ENCODE measurements at places on chromosomes 5 and 9.
A peak's percentile ranks its signal among the peaks of the same experiment; 100 is the strongest.

- no peak overlapping the region for H3K27ac ChIP-seq
- peaks cover 7% of the 10 kb centered on the region for H3K36me3 ChIP-seq
- H3K4me1 ChIP-seq: no peaks in the 10 kb centered on the region
- DNase-seq: no peak
Measured at GRCh38 chr5:64749385-64749784, 19.1 kb downstream of the SREK1IP1 start.

GRCh38 chr9:37511016-37512010 lies 25.6 kb downstream of the POLR1E start:
- H3K27me3 ChIP-seq: no peaks in the 10 kb centered on the region
- no peaks in the 10 kb centered on the region for H3K36me3 ChIP-seq
- no peak overlapping the region for H3K4me3 ChIP-seq
- no peaks in the 10 kb centered on the region for H3K4me1 ChIP-seq
- no peak for DNase-seq

DNA sequence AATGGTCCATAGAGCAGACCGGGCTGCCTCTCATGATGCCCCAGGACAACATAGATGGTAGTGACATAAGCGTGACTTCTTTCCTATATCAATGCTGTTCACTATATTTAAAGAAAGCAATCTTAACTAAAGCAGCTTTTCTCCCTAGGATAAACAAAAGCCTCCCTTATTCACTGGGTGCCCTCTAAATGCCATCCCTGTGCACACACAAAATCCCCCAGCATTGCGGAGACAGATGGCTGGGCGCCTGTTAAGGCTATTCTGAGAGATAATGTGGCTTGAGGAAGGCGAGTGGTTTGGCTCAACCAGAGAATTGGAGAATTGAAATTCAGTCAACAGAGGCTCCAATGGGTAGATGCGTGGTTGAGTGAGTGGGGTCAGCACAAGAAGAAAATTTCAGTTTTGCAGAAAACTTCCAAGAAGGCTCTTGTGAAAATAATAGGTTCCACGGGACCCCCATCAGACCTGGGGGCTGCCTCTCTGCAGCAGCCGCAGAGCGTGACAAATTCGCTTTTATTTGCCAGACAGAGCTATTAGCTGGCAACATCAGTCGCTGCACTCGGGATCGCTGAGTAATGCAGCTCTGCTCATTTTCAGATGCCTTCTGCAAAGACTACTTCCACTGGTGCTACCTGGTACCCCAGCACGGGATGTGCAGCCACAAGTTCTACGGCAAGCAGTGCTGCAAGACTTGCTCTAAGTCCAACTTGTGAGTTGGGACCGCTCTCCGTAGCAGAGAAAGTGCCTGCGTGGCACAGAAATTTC lies 103.9 kb upstream of the ICE1 start:
- no peaks in the 10 kb centered on the region for H3K27me3 ChIP-seq
- no peak for DNase-seq
- no peak overlapping the region for H3K27ac ChIP-seq

GRCh38 chr5:59553992-59554391 lies 339.5 kb downstream of the PDE4D start:
- no peak overlapping the region for H3K4me3 ChIP-seq
- no peak overlapping the region for H3K27ac ChIP-seq
- no peak for DNase-seq
- H3K36me3 ChIP-seq: no peaks in the 10 kb centered on the region
- H3K4me1 ChIP-seq: no peaks in the 10 kb centered on the region

DNA sequence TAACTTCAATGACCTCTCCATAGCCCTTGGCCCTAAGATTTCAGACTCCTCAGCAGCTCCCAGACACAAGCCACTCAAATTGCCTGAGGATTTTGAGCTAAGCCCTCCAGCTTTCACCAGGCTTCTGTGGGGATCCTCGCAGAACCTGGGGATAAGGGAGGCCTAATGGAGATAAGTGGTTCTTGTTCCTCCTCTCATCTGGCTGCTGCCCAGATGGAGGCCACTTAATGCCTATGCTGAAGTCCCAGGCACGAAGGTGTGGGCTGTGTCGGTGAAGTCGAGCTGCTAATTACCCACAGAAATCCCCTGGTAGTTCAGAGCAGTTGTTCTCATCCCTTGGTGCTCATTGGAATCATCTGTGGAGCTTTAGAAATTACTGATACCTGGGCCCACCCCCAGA lies 10.3 kb upstream of the FAT2 start:
- DNase-seq: no peak
- H3K27me3 ChIP-seq: no peaks in the 10 kb centered on the region
- H3K4me3 ChIP-seq: no peak overlapping the region
- no peaks in the 10 kb centered on the region for H3K4me1 ChIP-seq
- H3K36me3 ChIP-seq: no peaks in the 10 kb centered on the region
- H3K27ac ChIP-seq: no peak overlapping the region

GRCh38 chr5:169970339-169970738 lies 10.0 kb downstream of the INSYN2B start:
- no peak overlapping the region for H3K27ac ChIP-seq
- DNase-seq: no peak
- H3K36me3 ChIP-seq: no peaks in the 10 kb centered on the region
- no peaks in the 10 kb centered on the region for H3K4me1 ChIP-seq
- H3K27me3 ChIP-seq: no peaks in the 10 kb centered on the region

GRCh38 chr5:16841416-16841815 lies 94.7 kb downstream of the MYO10 start:
- H3K27ac ChIP-seq: no peak overlapping the region
- DNase-seq: no peak
- H3K4me3 ChIP-seq: no peak overlapping the region
- H3K36me3 ChIP-seq: no peaks in the 10 kb centered on the region

DNA sequence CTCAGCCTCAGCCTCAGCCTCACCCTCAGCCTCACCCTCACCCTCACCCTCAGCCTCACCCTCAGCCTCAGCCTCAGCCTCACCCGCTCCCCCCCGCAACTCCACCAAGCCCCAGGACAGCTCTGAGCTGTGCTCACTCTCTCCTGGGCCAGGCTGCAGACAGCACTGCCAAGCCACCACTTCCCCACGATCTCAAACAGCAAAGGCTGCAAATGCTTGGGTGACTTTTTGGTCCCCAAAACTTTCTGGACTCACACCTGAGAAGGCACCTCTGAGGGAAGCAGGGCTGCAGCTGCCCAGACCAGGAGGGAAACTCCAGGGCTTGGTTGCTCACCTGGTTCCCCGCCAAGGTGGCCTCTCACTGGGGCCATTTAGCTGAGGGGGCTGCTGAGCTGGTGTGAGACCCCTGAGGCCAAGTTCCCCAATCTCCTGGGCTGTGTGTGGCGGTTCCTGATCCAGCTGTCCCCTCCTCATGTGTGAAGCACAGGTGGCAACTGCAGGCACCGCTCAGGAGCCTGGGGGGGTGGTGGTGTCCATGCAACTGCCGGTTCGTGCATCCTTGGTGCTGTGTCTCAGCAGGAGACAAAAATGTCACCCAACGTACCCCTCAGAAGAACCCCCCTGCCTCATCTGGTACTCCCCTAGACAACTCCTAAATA lies 17.8 kb downstream of the MRPL36 start:
- H3K27me3 ChIP-seq: peaks cover 2% of the 10 kb centered on the region
- no peaks in the 10 kb centered on the region for H3K36me3 ChIP-seq
- no peaks in the 10 kb centered on the region for H3K4me1 ChIP-seq
- H3K27ac ChIP-seq: no peak overlapping the region
- no peak for DNase-seq

GRCh38 chr9:138068601-138069035 lies 191.0 kb downstream of the CACNA1B start:
- peaks cover 5% of the 10 kb centered on the region for H3K27me3 ChIP-seq
- no peak for DNase-seq
- no peaks in the 10 kb centered on the region for H3K36me3 ChIP-seq

- H3K4me3 ChIP-seq: no peak overlapping the region
- peak overlapping the region; percentile 15 for H3K27ac ChIP-seq
- H3K4me1 ChIP-seq: peaks cover 23% of the 10 kb centered on the region
- peaks cover 12% of the 10 kb centered on the region for H3K36me3 ChIP-seq
- H3K27me3 ChIP-seq: no peaks in the 10 kb centered on the region
Measured at GRCh38 chr5:157817928-157818327, 41.0 kb downstream of the CLINT1 start.

DNA sequence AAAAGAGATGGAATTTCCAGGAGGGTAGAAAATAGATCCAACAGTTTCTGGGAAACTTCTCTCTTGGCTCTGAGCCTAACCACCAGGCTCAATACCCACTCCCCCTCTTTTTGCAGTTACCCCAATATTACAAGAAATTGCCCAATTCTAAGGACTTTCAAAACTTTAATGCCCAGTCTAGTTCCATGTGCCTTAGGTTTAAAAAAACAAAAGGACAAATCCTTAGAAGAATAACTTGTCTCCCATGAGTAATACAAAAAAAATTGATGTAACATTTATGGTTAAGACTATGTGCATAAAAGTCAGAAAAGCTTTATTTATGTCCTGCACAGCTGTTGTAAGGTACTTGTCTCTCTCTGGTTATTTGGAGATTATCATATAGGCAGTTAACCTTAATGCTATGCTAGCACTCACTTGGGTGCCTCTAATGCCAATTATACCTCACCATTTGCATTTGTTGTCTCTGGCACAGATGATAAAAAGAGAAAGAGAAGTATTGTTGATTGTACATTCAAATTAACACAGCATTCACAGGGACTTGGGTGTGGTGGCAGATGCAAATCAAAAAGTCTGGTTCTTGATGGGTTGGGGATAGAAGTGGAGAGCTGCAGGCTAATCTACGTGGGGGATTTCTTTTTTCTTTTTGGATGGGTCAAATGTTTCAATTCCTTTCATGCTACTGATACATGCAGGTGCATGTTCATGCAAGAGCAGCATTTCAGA lies 159.4 kb downstream of the PIK3R1 start:
- no peak overlapping the region for H3K4me3 ChIP-seq
- H3K27me3 ChIP-seq: no peaks in the 10 kb centered on the region
- H3K4me1 ChIP-seq: no peaks in the 10 kb centered on the region
- H3K36me3 ChIP-seq: no peaks in the 10 kb centered on the region
- DNase-seq: no peak

GRCh38 chr5:159510282-159510681 lies 180.0 kb upstream of the IL12B start:
- H3K36me3 ChIP-seq: no peaks in the 10 kb centered on the region
- H3K27ac ChIP-seq: peak overlapping the region; percentile 8
- DNase-seq: peak; percentile 31
- H3K4me3 ChIP-seq: no peak overlapping the region

DNA sequence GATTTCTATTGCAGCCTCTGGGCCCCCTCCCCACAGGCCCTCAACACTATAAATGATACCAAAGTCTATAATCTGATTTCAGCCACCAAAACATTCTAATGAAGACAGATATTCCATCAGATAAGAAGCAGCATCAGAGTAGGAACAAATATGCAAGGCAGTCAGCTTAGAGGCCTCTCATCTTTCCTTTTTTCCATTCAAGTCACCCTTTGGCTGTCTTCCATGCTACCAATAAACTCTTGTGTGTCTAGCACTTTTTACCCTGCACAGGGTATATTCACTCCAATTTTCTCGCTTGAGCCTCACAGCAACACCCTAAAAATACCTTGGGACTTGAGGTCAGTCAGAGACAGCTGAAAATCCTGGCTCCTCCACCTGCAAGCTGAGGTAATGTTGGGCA lies 193.7 kb downstream of the BRINP1 start:
- no peaks in the 10 kb centered on the region for H3K27me3 ChIP-seq
- H3K4me1 ChIP-seq: no peaks in the 10 kb centered on the region
- no peak overlapping the region for H3K4me3 ChIP-seq
- no peak overlapping the region for H3K27ac ChIP-seq

DNA sequence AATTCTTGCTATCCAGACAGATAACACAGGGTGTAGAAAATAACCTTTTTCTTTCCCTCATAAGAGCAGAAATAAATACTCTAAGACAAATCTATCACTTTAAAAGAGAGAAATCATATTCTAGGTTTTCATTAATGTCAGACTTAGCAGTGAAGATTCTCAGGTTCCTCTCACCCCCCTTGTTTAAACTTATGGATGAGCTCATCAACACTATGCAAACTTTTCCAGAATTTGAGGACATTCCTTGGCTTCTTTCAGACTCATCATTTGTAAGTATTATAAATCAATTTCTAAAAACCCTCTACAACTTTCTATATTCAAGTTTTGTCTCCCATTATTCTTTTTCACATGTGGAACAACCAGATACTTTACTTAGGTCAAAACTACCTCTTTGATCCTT lies 374.9 kb upstream of the TRPC7 start:
- H3K27ac ChIP-seq: no peak overlapping the region
- H3K27me3 ChIP-seq: no peaks in the 10 kb centered on the region
- no peak for DNase-seq
- no peaks in the 10 kb centered on the region for H3K4me1 ChIP-seq

- DNase-seq: peak; percentile 30
- H3K4me1 ChIP-seq: peaks cover 16% of the 10 kb centered on the region
- H3K36me3 ChIP-seq: no peaks in the 10 kb centered on the region
- peak overlapping the region; percentile 81 for H3K27ac ChIP-seq
- H3K4me3 ChIP-seq: no peak overlapping the region
- H3K27me3 ChIP-seq: peaks cover 48% of the 10 kb centered on the region
Measured at GRCh38 chr5:100904259-100904861, 1.3 kb upstream of the ST8SIA4 start.

- no peaks in the 10 kb centered on the region for H3K36me3 ChIP-seq
- no peak overlapping the region for H3K27ac ChIP-seq
- no peaks in the 10 kb centered on the region for H3K27me3 ChIP-seq
- peaks cover 13% of the 10 kb centered on the region for H3K4me1 ChIP-seq
Measured at GRCh38 chr5:119402081-119402480, 46.3 kb downstream of the TNFAIP8 start.

- H3K36me3 ChIP-seq: no peaks in the 10 kb centered on the region
- H3K27ac ChIP-seq: no peak overlapping the region
- no peak for DNase-seq
- H3K4me1 ChIP-seq: no peaks in the 10 kb centered on the region
- H3K27me3 ChIP-seq: no peaks in the 10 kb centered on the region
Measured at GRCh38 chr5:169993485-169993790, 13.1 kb upstream of the INSYN2B start.

GRCh38 chr9:72193478-72193881 lies 44.2 kb downstream of the GDA start:
- no peaks in the 10 kb centered on the region for H3K36me3 ChIP-seq
- H3K4me1 ChIP-seq: no peaks in the 10 kb centered on the region
- H3K4me3 ChIP-seq: no peak overlapping the region
- no peak for DNase-seq
- no peaks in the 10 kb centered on the region for H3K27me3 ChIP-seq

DNA sequence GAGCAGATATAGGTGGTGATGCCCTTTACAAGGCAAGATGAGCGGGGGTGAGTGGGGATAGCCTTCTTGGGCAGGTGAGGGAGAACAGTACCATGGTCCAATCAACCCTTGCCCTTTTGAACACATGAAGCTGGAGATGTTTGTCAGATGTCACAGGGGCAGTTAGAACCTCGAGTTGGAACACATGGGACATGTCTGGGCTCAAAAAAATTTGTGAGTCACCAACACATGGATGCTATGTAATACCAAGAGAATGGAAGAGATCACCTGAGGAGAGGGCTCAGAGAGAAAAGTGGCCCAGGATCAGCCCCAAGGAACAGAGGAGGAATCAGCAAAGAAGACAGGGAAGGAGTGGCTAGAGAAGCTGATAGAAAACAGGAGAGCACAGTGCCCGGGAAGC lies 4.7 kb downstream of the PHYKPL start:
- peaks cover 24% of the 10 kb centered on the region for H3K4me1 ChIP-seq
- H3K4me3 ChIP-seq: no peak overlapping the region
- no peak for DNase-seq
- H3K36me3 ChIP-seq: no peaks in the 10 kb centered on the region
- H3K27me3 ChIP-seq: no peaks in the 10 kb centered on the region

All from transverse colon (tissue), 4 donors.